Lower lobe of right lung (tissue), 2 donors: ENCODE measurements at places on chromosomes 4 and X. TPM values are rescaled to one million over a fixed set of nuclear protein-coding genes. Genes with fewer than 3 reads are reported as not detected.

DNA sequence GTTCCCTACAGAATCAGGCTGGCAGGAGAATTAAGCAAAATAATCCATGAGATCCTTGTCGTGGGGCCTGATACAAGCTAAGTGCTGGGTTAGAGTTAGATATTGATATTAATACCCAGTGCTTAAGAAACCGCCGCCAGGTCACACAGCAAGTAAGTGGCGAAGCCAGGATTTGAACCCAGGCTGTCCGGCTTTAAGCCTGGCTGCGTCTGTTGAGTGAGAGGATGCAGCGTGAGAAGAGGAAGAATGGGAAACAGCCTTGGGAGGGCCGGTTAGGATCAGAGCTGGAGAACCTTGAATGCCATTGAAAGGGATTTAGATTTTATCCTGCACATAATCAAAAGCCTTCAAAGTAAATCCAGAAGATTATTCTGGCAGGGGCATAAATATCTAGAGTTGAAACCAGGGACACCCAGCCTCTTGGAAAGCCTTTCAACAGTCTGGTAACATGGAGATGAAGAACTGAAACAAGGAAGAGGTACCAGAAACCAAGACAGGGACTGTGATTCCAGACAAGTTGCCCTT is 64.8 kb upstream of the HELT start:
- no peak for DNase-seq

DNA sequence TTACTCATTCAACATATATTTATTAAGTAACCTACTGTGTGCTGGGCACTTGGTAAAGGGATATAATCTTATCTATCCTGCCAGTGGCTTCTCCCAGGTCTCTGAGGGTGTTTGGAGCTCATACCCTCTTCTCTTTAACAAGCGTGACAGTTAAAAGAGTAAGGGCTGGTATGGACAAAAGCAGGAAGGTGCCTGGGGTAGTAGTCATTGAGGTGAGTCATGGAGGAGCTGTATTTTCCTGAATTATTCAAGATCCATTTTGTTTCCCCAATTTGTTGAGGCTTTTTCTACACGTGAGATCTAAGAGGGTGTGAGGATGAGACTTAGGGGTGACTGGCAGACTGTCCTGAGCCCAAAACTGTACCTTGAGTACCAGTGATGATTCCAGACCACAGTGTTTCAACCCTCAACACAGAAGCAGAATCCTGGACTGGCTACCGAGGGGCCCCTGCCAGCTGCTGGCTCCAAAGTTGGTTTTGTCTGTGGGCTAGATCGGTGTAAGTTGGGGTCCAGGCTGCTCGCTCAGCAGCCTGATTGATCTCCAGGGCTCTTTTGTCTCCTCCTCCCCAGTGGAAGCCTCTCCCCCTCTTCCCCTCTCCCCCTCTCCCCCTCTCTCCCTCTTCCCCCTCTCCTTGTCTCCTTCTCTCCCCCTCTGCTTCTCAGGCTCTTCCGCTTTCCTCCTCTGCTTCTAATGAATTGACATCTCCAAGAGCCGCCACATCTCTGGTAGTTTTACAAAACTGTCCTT is at the start of gene DRP2:
Gene DRP2 (plus strand): TSS at position 671 of the 748 bp plus-strand sequence. CDS start 11,862 bp downstream, outside the sequence.
- no peak for DNase-seq

DNA sequence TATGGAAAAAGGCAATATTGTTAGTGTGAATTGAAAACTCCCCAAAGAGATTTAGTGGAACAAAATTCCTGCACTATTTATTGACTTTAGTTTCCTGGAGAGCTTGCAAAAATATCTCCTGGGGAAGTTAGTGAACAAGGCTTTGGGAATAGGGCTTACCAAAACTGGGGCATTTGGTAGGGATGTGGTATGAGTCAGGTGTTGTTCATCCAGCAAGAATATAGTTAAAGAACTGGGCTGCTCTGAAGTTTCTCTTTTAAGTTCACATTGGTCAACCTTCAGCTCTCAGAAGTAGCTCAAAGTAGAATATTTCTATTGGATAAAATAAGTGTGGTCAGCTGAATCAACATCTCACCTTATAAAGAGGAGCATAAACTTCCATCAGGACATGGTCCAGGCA is 185.0 kb downstream of the CPE start:
- DNase-seq: no peak

The IRF2 gene
- 53.3 TPM for total RNA-seq

- peak; percentile 96 for DNase-seq
Observed at GRCh38 chrX:71532753-71533425, at the start of gene OGT. Gene OGT (plus strand): TSS chrX:71533104. CDS start chrX:71533300, 196 bp downstream.

The RPGR gene
- total RNA-seq: 15.2 TPM

DNA sequence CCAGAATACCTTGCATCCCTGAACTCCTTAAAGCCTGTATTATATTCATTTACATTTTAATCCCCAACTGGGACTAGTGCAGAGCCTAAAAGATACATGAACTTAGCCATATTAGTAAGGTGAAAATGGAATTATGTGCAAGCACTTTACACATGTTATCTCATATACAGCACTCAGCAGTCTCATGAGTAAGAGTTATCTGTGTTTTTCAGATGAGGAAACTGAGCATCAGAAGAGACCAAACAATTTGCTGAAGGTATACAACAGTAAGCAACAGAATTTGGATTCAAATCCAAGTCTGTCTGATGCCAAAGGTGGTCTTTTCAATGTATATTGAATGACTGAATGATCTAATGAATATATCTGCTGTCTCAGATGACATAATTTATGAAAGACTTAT is 12.3 kb downstream of the ATP7A start:
- no peak for DNase-seq

The SPANXC gene
- not detected for total RNA-seq

DNA sequence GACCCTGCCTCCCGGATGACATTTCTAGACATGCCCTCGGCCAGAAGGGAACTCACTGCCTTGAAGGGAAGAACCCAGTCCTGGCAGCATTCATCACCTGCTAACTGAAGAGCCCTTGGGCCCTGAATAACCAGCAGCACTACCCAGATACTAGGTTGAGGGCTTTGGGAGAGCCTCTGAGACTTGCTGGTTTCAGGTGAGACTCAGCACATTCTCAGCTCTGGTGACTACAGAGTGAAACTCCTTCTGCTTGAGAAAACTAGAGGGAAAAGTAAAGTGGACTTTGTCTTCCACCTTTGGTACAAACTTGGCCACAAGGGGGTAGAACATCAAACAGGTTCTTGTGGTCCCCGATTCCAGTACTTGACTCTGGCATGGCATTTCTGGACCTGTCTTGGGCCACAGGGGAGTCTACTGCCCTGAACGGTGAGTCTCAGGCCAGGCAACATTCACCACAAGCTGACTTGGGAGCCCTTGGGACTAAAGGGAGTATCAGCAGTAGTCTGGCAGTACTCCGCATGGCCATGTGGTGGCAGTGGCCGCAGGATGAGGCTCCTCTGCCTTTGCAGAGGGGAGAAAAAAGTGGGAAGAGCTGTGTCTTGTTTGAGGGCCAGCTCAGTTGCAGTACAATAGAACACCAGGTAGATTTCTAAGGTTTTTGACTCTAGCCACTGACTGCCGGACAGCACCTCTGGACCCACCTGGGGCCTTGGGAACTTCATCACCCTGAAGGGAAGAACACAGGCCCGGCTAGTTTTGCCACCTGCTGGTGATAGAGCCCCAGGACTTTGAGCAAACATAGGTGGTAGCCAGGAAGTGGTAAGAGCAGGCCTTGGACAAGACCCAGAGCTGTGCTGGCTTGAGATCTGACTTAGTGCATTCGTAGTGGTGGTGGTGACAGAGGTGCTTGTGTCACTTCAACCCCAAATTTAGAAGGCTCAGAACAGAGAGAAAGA is 414.8 kb downstream of the OPHN1 start:
- DNase-seq: no peak

The TAF9B gene
- total RNA-seq: 12.5 TPM

- DNase-seq: no peak
Observed at GRCh38 chr4:25075851-25076250, 45.1 kb upstream of the LGI2 start.

- DNase-seq: no peak
Observed at GRCh38 chr4:151691639-151692442, 69.0 kb downstream of the GATB start.

GRCh38 chr4:58301376-58301999 is 1191.3 kb upstream of the IGFBP7 start:
- no peak for DNase-seq

DNA sequence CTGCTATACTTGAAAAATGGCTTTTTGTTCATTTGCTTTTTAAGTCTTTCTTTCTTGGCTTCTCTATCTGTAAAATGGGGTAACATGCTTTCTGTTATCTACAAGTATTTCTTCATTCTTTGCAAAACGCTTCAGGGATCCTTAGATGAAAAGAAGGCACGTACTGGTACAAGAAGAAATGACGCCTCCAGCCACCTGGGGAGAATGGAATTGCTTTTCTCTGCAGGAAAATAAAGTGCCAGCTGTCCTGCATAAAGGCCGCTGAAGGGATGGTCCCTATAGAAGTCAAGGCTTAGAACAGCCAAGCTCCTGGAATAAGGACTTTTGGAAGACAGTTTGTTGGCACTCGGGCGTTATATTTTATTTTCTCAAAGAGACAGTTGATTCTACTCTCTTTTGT is 210.8 kb upstream of the RASGEF1B start:
- DNase-seq: no peak

GRCh38 chr4:110867981-110868720 is 245.3 kb upstream of the PITX2 start:
- DNase-seq: no peak

DNA sequence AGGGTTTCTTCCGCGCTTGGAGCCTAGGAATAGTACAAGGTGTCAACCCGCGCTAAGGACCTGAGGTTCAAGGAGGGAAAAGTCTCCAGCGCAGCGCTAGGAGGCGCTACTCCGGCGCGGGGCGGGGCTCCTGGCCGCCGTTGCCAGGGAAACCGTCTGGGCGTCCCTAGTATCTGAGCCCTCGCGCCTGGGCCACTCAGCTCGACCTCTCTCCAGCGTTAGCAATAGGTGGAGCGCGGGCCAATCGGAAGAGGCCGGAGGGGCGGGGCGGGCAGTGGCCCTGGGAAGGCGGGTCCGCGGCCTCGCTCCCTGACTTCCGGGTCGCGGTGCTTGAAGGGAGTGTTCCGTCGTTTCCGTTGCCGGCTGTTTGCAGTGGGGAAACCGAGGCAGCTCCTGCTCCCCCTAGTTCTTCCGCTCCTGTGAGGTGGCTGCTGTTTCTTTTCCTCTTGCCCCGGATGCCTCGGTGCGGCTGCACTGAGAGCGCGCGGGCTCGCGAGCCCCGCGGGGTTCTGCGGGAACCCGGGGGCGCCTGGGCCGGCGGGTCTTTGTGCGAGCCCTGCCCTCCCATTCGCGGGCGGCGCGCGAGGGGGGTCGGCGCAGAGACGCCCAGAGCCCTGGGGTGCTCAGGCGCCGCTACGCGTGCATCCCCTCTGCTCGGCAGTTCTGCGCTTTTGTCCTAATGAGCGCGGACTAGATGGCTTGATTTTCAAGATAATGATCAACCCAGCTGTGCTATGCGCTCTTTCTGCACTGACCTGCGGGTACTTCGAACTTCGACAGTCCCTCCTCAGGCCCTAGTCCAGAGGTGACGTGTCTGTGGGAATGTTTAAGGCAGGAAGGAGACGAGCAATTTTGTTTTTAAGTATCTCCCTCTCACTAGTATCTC is at the start of gene ELMOD2:
Gene ELMOD2 (plus strand): TSS at position 312 of the 886 bp plus-strand sequence. CDS start 1,261 bp downstream, outside the sequence.
- DNase-seq: peak; percentile 100

GRCh38 chr4:128658214-128658631 is 151.3 kb upstream of the JADE1 start:
- no peak for DNase-seq

The POU3F4 gene
- not detected for total RNA-seq

The KCNIP4 gene
- not detected for total RNA-seq

The NPNT gene
- total RNA-seq: 217 TPM

GRCh38 chr4:2954358-2955185 is 8.6 kb downstream of the NOP14 start:
- no peak for DNase-seq

DNA sequence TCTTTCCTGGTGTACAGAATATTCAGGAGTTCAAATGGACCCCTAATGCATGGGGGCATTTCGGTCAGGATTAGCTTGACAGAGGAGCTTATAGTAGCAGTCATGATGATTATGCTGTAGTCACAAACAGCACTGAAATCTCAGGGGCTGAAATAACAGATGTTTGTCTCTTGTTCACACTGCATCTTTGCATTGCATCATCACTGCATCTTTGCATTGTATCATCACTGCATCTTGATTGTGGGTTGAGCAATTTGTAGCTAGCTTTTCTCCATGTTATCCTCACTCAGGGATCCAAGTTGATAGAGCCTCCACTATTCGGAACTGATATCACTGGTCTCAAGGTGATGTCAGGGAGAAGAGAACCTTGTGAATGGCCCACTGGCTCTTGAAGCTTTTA is 160.9 kb downstream of the GATB start:
- no peak for DNase-seq

DNA sequence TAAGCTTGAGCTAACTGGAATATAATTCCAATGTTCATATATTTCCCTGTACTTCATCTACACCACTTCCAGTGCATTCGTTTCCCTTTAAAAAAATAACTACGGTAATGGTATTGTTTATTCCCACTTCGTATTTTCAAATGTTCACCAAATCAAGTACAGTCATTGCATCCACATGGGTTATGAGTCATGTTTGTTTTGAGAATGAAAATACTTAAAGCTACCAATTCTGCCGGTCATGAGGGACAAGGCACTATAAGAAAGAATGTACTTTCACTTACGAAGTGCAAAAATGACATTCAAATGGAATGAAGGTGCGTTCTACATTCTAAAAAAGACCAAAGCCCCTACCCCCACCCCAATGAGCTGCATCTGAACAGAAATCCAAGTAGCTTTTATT is 174.4 kb upstream of the FGF13 start:
- DNase-seq: no peak

The UGT2B10 gene
- not detected for total RNA-seq

The CXCL5 gene
- 5.4 TPM for total RNA-seq

DNA sequence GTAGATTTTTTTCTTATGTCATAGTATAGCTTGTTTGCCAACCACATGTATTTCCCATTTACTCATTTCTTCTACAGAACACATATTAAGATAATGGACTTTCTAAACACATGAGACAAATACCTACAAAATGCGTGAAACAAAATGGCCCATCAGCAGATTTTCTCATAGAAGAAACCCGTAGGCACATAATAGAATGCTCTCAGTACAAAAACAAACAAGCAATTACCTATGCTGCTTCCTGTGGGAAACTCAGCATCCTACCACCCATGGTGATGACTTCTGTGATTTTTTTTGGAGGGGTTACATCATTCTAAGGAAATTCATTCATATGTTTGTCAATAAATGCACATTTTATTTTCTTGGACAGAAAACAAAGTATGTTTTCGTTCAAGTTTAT is 343.6 kb downstream of the SPRY1 start:
- no peak for DNase-seq

- DNase-seq: no peak
Observed at GRCh38 chr4:83329521-83330110, 5.0 kb downstream of the HPSE start.
